ENCODE measurements at places on chromosomes 5 and 9.

DNA sequence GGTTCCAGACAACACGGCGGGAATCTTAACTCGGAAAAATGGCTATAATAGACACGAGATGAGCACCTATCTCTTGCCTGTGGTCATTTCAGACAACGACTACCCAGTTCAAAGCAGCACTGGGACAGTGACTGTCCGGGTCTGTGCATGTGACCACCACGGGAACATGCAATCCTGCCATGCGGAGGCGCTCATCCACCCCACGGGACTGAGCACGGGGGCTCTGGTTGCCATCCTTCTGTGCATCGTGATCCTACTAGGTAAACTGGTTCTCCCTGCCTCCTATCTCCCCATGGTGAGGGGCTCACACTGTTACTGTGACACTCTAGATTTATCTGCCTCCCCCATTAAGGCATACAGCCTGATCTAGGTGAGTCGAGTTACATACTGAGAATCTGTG, 124.2 kb downstream of the CDH6 start:
- no peak for DNase-seq

DNA sequence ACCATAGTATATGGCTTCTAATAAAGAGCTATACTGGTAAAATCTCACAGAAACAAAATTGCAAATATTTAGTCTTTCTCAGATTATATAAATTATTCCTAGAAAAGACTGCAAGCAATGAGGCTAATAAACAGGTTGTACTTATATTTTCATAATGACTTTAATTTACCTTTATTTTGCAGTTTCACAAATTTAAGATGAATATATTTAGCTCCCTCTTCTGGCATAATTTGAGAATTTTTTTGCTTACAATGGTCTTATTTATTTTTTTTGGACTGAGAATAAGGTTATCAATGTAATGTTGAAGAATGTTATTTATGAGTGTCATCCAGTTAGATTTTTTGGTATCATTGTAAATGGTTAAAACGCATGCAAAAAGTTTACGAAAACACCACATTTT, 56.7 kb downstream of the PIK3R1 start:
- no peak for DNase-seq

GRCh38 chr5:113250341-113250953, 184.3 kb downstream of the TSSK1B start:
- no peak for DNase-seq

DNA sequence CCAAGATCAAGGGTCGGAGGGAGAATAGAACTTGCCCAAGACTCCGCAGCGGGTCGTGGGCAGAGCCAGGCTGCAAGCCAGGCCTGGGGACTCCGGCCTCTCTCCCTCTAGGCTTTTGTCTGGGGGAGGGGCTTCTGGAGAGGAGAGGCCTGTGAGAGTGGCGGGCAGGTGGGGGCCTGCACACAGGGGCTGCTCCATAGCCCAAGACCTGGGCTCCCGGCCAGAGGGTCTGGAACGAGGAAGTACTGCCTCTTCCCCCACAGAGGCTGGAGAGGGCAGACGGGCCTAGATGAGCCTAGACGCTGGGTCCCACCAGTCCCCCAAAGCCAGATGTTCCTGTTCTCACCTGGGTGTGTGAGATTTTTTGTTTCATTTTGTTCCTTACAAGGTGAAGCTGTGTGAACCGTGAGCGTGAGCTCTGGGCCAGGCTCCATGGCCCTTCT, 5.2 kb upstream of the ST6GALNAC6 start:
- DNase-seq = no peak

- no peak for DNase-seq
These were observed 158.8 kb downstream of the TMEM161B start for GRCh38 chr5:88109818-88110217.

DNA sequence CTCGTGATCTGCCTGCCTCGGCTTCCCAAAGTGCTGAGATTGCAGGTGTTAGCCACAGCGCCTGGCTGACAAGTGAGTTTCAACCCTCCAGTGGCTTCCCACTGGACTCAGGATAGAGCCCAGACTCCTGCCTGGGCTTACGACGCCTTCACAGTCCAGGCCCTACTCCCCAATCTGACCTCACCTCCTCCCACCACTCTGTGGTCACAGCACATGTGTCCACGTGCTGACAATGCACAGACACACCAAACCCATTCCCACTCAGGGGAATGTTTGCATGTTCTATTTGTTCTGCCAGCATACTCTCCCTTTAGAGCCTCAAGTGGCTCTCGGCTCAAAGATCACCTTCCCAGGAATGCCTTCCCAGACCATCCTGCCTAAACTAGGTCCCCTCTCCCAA, 31.1 kb upstream of the TRIM14 start:
- DNase-seq = no peak

GRCh38 chr9:79185866-79186265, 385.9 kb upstream of the TLE4 start:
- no peak for DNase-seq

GRCh38 chr5:169280286-169280685, 20.7 kb downstream of the SLIT3 start:
- DNase-seq = no peak

DNA sequence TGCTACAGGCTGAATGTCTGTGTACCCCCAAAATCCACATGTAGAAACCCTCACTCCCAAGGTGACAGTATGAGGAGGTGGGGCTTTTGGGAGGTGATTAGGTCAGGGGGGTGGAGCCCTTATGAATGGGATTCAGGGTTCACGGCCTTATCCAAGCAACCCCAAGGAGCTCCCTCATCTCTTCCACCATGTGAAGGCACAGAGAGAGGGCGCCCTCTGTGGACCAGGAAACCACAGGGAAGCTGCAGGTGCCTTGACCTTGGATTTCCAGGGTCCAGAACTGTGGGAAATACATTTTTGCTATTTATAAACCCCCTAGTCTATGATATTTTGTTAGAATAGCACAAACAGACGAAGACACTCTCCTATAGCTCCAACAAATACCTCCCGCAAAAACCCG, 53.6 kb upstream of the IRX2 start:
- DNase-seq = no peak

DNA sequence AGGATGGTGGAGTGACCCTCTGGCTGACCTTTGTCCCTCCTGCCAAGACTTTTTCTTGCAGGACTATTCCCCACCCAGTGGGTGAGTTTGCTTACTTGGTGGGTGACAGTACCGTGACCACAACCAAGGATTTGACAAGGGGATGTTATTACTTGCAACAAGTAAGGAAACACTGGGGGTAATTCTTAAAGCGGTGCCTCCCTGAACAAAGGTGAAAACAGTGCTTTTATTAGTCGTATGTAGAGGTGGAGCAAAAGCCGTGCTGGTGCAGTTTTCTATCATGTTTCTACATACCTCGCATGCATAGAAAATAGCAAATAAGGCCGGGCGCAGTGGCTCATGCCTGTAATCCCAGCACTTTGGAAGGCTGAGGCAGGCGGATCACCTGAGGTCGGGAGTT, 41.0 kb upstream of the KDM4C start:
- no peak for DNase-seq

- no peak for DNase-seq
These were observed 2.9 kb downstream of the RPS23 start for GRCh38 chr5:82275216-82275664.

- DNase-seq = no peak
These were observed 491 bp downstream of the APC start for GRCh38 chr5:112738191-112738560.

DNA sequence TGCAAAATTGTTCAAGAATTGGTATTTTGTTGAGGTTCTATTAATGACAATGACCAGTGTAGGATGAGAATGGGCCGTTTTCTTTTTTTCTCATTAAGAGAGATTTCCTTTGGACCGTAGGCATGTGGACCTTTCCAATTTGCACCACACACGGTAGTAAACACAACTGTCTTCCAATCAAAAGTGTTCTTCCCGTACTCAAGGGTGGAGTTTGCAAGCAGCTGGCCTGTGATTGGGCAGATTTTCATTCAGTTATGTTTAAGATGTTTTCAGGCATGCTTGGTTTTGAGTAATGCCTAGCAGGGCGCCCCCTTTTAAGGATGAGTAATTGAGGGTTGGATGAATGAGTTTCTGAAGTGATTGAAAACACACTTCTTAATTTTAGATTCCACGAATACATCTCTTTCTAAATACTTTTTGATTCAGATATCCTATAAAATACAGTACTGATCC, 2.5 kb downstream of the KDM3B start:
- no peak for DNase-seq

DNA sequence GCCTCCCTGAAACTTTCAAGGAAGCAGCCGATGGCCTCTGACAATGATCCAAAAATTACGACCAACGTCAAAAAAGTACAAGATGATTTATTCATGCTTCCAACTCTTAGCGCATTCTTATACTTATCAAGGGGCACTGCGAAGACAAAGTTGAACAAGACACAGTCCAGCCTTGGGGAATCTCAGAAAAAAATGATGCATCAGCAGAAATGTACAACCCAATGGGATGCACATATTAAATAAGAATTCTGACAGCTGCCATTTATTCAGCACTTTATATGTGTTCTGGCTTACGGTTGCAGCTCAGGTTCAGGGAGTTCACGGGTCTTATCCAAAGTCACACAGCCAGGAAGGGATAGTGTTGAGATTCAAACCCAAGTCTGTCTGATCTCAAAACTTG, 96.0 kb upstream of the CPLX2 start:
- no peak for DNase-seq
